ENCODE measurements at places on chromosomes 7 and 10.

- DNase-seq, result no peak
Observed at GRCh38 chr7:3309956-3310355, 8.9 kb downstream of the SDK1 start.

DNA sequence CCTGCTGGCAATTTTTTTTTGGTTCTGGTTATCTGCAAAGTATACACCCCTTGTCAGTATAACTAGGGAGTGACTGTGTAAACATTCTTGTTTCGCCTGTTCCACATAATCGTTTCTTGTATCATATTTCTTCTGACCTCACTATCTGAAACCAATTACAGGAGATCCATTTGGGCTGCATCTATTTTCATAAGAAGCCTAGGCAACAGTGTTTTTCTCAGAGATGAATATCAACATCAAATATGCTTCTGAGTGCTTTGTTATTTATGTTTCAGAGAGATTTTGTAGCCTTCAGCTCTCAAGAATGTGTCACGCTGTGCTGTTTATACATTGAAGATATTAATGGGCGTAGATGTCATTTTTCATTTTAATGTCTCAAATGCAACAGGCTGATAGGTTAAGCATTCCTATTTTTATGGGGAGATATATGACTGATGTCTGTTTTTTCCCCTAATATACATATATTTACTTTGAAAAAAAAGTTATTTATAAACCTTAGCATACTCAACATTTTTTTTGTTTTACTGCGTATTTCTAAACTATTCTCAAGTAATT is 115.5 kb downstream of the FOXP2 start:
- no peak for DNase-seq

- no peak for DNase-seq
Observed at GRCh38 chr10:33287112-33287511, 47.4 kb downstream of the NRP1 start.

DNA sequence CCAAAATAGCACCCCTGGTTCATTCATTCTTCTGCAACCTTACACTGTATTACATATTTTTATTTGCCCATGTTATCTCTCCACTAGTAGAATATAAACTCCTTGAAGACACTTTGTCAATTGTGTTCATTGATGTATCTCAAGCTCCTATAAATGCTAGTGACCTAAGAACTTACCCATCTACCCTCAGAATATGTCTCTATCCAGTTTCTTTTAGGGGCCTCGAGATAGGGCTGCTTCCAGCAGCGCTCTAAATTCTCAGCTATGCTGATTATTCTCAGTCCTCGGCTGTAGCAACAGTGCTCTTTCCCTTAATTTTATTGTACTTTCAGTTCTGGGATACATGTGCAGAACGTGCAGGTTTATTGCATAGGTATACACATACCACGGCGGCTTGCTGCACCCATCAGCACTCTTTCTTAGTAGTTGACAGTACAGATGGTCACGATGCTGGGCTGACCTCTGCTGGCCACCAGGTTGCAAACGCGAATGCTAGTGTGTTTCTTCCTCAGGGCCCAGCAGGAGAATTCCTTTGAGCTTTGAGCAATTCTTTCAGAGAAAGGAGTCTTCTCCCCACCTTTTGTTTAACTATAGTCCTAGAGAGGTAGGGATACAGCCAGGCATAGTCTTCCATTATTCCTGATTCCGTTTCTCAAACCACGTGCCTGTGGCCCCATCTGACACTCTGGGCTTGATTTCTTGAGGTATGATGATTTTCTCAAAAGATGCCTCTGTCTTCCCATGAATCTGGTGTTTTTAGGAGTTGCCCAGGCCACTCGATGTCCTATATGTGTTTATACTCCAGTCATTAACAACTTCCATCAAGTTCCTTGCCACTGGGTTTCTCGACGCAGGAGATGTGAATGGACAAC is 49.1 kb upstream of the CDC14C start:
- no peak for DNase-seq

DNA sequence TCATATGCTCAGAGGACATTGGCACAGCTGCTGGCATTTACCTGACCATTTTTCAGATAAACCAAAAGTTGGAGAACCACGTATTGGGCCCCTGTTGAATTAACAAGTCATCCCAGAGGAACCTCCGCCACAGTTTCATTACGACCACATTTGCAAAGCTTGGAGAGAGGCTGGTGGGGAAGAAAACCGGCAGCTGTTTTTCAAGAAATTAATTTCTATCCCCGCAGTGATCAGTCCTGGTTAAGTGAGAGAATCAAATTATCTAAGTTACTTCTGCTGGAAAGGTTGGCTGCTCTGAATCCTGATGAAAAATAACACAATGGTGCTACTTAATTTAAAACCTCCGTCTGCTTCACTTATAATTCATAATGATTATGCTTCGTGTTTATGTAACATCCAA is 737.1 kb upstream of the AUTS2 start:
- no peak for DNase-seq

All from left forelimb (tissue), 1 donor.